SHP77 (cell line): ENCODE measurements at places on chromosomes 3 and 15.

GRCh38 chr15:39406485-39406884 is 174.4 kb upstream of the THBS1 start:
- no peak for DNase-seq

DNA sequence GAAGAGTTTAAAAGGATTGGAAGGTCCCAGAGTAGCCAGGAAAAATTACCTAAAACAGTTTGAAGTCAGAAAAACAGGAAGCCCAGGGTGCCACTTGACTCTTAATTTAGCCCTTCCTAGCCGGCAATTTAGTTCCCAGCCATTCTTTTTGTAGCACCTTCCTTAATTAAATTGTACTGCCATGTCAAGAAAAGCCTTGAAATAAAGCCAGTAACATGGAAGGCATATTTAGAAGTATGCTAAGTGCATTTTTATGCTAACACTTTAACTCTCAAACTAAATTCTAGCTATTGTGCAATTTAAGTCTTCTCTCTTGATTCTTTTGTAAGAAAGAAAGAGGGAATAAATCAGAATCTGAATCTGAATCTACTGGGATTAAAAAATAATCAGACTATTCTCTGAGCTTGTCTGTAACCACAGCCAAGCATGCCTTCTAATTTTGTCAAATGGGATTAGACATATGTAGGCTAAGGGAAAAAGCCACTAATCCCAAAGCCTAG is 43.2 kb downstream of the MAP3K13 start:
- no peak for DNase-seq

DNA sequence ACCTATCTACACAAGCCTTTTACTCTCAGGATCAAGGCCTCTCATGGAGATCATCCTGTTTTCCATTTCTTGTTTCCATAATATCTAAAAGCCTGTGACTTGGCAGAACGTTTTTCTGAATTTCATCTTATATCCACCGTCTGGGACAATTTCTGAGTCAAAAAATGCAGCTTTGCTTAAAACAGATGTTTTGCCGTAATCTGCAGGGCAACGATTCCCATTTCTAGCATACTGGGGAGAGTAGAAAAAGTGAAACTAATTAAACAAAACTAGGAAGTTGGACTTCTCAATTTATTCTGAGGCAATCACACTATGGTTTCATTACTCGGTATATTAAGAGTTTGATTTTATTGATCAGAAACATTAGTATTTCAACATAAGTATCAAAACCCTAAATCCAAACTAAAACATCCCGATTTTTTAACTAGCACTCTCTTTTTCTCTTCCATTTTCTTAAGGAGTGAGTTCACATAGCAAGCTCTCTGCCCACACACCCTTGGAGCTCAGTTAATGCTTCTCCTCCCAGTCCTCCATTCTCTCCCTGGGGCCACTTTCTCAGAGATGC is 33.6 kb downstream of the SPATA12 start:
- no peak for DNase-seq

DNA sequence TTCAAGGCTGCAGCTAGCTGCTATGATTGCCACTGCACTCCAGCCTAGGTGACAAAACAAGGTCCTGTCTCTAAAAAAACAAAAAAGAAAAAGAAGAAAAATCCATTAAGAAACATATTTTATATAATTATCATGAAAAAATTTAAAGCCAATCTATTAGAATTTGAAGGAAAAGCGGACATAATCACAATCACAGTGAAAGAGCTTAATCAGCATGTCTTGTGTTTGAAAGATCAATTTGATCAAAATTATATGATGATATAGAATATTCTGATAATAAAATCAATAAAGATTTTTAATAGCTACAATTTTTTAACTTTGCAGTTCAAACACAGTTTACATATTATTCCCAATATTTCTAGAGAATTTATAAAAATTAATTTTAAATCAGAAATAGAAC is 210.1 kb downstream of the MEX3B start:
- DNase-seq: no peak

- DNase-seq: no peak
Measured at GRCh38 chr15:95075792-95076677, 844.7 kb downstream of the MCTP2 start.

GRCh38 chr3:188469228-188469885 is 315.4 kb downstream of the LPP start:
- no peak for DNase-seq

DNA sequence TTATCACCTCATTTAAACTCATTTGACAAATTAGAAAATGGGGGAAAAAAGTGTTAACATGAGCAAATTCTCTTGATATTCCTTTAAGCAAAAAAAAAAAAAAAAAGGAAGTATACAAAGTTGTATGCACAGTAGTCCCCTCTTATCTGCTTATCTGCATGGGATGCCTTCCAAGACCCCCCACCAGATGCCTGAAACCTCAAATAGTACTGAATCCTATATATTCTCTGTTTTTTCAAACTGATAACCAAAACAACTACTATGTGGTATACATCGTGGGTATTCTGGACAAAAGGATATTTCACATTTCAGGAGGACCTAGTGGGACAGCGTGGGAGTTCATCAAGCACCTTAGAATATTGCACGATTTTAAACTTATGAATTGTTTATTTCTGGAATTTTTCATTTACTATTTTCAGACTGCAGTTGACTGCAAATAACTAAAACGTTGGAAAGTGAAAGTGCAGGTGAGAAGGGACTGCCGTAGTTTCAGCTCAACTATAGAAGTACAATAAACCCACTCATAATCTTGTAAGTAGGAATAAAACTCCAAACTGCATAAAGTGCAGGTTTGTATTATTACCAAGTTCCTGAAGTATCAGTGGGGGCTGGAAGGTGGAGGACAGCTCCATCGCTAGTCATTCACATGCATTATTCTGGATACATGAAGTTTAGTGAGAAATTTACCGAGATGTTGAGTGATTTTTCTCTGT is 43.6 kb upstream of the PLCL2 start:
- no peak for DNase-seq

DNA sequence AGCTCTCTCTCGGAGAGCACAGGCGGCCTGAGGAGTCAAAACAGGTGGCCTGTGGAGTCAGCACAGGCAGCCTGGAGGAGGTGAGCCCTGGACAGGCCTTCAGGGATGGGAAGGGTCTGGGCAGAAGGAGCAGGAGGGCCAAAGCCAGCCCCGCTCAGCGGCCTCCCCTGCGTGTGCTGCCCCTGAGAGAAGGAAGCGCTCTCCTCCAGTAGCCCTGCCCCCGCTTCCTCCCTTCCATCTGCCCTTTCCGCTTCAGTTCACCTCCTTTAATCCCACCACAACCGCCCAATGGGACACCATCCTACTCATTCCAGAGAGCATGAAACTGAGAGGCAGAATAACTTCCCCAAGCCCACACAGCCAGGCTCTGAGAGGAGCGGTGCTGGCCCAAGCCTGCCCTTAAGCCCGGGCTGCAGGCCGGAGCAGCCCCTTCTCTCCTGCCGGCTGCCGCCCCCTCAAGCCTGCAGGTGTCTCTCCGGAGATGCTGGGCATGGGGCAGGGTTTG is 3.2 kb upstream of the NR2E3 start:
- no peak for DNase-seq
